ENCODE measurements at places on chromosomes 12 and 14.

DNA sequence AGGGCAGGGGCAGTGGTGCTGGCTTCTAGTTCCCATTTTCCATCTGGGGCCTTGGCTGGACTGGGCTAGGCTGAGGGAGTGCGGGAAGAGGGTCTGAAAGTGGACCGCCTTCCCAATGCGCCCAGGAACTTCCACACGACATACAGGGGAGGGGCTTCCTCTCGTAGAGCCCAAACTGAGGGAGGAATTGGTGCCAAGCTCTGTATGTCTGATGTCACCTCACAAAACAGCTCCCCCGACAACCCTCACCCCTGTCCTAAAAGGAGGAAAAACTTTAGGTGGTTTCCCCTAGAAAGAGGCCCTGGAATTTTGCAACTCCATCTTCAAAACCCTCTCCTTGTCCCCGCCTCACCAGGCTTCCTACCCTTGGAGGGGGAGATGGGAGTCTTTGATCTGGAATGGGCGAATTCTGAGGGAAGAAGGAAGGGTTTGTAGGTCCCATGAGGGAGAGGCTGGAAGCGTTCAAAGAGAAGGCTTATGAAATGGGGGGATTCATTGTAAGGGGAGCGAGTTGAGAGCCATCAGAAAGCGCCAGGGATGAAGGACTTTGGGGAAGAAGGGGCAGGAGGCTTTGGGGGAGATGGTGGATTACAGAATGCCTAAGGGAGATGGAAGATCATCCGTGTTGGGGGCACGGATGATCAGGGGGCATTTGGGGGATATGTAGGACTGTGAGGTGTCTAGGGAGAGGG is 844 bp downstream of the GLTP start:
- no peak for DNase-seq

- DNase-seq = no peak
Measured at GRCh38 chr12:16881986-16882570, 276.1 kb upstream of the LMO3 start.

GRCh38 chr12:65648461-65648860 is 175.8 kb upstream of the HMGA2 start:
- no peak for DNase-seq

GRCh38 chr12:5577741-5578140 is 145.8 kb downstream of the NTF3 start:
- no peak for DNase-seq
